GM13976 (cell line): ENCODE measurements at places on chromosomes 1 and 21.
A peak's percentile ranks its signal among the peaks of the same experiment; 100 is the strongest.

- DNase-seq = no peak
Measured at GRCh38 chr21:42172596-42173483, 46.1 kb upstream of the ABCG1 start.

GRCh38 chr1:185573677-185574076 is 160.5 kb upstream of the HMCN1 start:
- DNase-seq = no peak

- no peak for DNase-seq
Measured at GRCh38 chr1:98550076-98550475, 111.4 kb upstream of the SNX7 start.

DNA sequence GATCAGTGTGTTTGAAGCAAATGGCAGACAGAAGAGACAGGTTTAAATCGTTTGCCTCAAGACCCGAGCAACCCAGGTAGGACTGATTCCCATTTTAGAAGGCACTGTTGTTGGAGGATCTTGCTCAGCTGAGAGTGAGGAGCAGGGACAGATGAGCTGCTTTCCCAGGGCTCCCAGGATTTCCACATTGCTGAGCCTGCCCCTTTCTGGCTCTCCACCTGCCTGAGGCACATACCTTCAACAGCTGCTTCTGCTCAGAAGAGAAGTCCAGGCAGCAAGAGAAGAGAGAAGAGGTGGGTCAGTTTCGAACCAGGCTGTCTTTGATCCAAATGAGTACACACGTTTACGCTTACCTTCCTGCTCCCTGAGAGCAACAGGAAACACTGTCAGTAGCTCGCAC is 5.7 kb downstream of the TNNT2 start:
- no peak for DNase-seq

- DNase-seq = peak; percentile 68
Measured at GRCh38 chr1:116738673-116739370, 15.4 kb upstream of the CD2 start.

DNA sequence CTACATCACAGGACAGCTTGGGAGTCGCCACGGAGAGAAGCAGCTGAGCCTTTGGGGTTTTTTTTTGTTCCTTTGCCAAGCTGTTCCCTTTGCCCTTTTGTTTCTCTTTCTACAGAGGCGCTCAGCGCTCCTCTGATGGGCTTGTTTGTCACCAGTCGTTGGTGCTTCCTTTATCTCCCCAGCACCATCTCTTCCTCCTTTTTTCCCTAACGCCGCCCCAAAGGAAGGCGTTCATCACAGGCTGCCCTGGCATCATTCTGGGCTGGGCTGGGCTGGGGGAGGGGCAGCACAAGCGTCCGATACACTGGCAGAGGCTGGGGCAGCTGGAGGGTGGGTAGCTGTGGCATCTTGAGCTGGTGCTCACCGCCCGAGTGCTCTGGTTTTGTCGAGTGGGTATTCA is 10.5 kb downstream of the IGSF21 start:
- no peak for DNase-seq

- no peak for DNase-seq
Measured at GRCh38 chr1:42953182-42954180, 5.2 kb downstream of the SLC2A1 start.

- DNase-seq = no peak
Measured at GRCh38 chr1:178847396-178847849, 23.5 kb downstream of the ANGPTL1 start.

DNA sequence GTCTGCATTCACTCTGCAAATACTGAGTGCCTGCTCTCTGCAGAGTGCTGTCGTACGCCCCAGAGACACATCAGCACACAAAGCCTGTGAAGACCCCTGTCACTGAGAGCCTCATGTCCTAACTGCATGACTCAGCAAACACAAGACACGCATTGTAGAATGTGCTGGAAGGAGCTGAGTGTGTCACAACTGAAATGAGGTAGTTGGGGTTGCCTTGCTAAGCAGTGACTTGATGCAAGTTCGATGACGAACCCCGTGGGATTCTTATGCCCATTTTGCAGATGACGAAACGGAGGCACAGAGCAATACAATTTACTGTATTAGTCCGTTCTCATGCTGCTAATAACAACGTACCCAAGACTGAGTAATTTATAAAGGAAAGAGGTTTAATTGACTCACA is 65.1 kb downstream of the RIPK4 start:
- no peak for DNase-seq

- DNase-seq = peak; percentile 56
Measured at GRCh38 chr1:22861764-22862440, 110.8 kb downstream of the LACTBL1 start.

DNA sequence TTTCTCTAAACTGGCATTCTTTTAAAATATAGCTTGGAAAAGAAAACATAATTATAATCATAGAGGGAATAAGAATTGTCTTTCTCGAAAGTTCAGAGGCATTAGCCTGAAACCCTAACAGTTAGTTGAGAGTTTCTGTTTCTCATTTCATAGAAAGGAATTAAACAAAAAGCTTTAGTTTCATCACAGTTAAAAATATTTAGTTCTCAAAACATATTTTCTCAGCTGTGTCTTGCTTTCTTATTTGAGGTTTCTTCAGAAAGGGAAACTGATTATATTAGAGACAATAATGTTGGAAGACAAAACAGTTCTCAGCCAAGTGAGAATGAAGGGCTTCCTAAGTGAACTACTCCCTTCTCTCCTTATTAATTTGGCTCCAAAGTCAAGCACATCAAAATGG is 75.4 kb upstream of the C1orf105 start:
- peak; percentile 18 for DNase-seq

GRCh38 chr1:6414881-6415626 is 4.7 kb downstream of the HES2 start:
- DNase-seq = no peak

GRCh38 chr1:247322442-247322841 is 9.2 kb downstream of the ZNF496 start:
- no peak for DNase-seq

DNA sequence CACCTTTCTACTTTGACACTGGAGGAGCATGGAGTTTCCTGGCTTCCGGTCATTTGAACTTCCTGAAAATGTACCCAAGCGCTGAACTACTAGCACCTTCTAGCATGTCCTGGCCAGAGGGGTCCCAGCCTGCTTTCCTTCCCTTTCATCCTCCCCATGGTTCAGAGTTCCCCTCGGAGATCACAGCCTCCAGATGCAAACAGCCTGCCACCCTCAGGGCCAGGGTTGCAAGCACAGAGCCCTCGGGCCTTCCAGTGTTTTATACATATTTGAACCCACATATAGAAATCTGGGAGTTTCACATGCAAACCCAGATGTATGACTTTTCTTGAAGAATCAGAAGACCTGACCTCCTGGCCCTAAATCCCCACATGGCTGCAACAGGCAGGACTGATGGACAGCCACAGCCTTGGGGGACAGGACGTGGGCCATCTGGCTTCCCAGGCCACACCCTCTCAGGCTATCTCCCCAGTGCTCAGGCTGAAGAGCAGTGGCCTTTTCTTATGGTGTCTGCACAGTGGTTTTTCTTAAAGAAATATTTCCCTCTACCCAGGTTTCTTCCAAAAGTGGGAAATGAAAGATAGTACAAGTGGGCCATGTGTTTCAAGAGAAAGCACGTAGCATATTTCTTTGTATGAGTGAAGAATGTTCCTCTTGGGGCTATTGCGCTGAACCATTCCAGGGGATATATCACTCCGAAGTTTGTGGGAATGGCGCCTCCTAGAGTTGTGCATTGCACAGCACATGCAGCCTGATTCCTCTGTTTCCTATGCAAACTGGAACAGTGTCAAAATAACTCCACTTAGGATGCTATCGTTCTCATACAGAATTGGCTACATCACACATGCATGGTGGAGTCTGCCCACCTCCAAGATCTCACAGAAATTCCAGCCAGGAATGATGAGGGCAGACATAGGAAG is 232.0 kb upstream of the VAMP3 start:
- no peak for DNase-seq

DNA sequence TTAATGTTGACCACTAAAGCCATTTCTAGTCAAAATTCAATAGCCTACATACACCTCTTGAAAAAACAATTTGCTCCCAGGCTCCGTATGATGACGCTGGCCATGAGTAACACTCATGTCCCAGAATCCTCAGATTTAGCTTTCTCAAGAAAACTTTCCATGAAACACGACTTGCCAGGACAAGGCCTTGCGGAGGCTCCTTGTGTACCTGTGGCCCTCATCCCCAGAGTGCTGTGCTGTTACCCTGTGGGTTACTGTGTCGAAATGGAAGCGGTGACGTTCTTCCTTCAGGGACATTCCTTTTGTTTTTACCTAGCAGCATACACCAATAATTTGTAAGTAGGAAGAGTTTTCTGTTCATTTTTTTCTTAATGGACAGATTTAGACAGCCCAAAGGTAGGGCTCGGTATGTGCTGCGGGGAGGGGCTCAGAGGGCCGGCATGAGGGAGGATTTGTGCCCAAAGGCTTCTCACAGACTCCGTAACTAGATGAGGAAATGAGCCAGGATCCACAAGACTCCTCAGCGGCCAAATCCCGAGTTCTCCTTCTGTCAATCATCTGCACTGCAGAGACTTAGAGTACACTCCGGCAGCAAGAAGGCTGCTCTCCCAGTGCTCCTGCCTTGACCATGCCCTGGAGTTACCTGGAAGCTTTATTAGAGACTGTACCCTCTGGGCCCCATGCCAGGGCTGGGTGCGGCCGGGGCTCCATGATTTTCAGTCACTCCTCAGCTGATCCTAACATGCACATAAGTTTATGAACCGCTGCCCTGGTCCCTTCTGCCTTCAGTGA is 17.8 kb downstream of the GNG12 start:
- DNase-seq = no peak

DNA sequence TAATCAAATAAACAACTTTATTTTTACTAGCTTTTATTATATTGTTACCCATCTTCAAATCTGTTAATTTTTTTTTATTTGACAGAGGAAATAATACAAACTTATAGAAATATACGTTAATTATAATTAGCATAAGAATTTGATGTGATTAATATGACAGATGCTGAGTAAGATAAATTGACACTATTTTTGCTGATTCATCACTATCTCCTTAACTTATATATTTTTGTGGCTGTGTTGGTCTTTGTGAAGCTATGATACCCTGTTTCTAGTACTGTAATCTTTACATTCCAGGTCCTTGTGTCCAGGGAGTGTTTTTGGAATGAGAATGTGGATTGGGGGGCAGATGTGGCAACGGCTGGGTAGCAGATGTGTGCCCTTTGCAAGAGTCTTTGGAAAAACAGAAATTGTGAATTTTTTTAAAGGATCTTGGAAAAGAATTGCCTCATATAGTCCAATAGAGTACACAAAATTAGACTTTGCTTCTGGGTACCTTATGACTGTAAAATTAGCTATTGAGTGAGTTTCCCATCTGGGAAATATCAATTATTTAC is 102.6 kb downstream of the KCNK2 start:
- no peak for DNase-seq

DNA sequence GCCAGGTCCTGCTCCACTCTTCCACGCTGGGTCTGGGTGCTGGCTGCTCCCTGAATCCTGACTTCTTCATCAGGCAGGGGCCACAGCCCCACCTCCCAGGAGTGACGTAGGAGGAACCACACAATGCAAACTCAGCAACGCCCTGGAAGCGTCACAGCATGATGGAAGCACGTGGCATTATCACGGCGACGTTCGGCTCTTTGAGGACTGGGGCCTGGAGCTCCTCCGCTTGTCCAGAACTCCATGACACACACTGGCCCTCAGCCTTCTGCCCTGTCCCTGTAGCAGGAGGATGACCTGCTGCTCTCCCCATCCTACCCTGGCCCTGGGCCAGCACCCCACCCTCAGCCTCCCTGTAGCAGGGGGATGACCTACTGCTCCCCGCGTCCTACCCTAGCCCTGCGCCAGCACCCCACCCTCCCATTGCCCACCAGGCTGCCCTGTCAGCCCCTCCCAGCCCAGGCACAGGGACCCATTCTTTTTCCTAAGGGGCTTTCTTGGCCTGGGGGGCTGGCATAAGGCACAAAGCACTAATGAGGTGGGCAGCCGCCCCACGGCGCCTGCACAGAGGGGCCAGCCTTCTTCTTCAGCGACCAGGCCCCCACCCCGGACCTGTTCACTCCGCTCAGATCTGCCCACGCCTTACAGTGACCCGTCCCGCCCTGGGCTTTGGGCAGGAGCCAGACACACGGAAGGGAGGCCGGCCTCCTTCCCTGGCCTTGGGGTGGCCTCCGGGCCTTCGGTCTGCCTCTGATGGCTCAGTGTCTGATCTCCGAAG is 65.7 kb downstream of the DHRS3 start:
- DNase-seq = peak; percentile 23

GRCh38 chr1:35426097-35426586 is 131.1 kb downstream of the KIAA0319L start:
- DNase-seq = no peak

- no peak for DNase-seq
Measured at GRCh38 chr1:153577624-153578051, 12.0 kb upstream of the S100A2 start.

GRCh38 chr1:112533029-112533428 is 24.3 kb downstream of the WNT2B start:
- DNase-seq = no peak

- no peak for DNase-seq
Measured at GRCh38 chr1:177567393-177567792, 396.6 kb downstream of the BRINP2 start.

GRCh38 chr21:35138665-35139381 is 89.7 kb upstream of the RUNX1 start:
- DNase-seq = peak; percentile 50

GRCh38 chr1:102032534-102032933 is 35.8 kb upstream of the OLFM3 start:
- DNase-seq = no peak

DNA sequence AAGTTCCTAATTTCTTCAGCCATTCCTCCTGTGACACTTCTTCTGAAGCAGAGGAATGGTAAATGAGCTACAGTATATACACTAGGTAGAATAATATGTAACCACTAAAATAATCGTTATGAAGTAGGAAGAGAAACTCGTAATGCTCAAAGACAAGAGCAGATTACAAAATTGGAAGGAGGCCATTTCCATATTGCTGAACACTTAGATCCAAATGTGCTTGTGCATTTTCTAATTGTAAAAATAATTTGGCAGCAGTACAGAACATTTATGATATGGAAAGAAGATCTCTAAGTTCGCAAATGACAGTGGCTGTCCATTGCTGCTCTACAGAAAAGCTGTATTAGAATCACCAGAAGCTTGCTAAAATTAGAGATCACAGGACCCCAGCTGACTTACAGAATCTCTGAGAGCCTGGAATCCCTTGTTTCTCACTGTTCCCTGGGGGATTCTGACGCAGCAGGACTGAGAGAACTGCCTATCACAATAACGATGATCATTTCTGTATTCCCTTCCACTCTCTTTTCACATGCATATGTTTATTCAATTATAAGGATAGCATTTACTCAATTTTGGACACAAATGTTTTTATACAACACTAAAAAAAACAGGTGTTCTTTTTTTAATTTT is 242.1 kb downstream of the OMA1 start:
- no peak for DNase-seq

- peak; percentile 18 for DNase-seq
Measured at GRCh38 chr1:76494807-76495206, 372.5 kb upstream of the ST6GALNAC5 start.

DNA sequence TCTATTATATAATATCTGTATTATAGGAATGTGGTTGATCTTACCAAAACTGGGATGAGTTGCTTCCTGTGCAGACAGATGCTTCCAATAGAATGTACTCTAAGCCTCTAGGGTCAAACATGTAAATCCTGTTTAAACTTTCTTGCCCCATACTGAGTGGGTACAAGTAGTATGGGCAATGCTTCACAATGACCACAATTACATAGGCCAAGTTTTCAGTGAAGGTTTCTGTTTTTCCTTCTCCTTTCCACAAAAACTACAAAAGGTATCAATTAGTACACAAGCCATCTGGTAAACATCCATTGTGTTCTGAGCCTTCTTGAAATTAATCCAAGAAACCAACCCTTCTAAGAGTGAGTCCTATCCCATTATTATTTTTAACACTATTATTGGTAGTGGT is 16.8 kb downstream of the OTUD7B start:
- no peak for DNase-seq

- no peak for DNase-seq
Measured at GRCh38 chr1:117013309-117013858, 11.8 kb downstream of the CD101 start.
